Neural crest cell (in vitro differentiated cells): ENCODE measurements at places on chromosomes 4 and X.

- H3K4me1 ChIP-seq = no peaks in the 10 kb centered on the region
- no peaks in the 10 kb centered on the region for H3K27me3 ChIP-seq
- no peak for DNase-seq
- no peak overlapping the region for H3K27ac ChIP-seq
- H3K4me3 ChIP-seq = no peak overlapping the region
- no peaks in the 10 kb centered on the region for H3K36me3 ChIP-seq
Observed at GRCh38 chr4:166527500-166527899, 654.5 kb downstream of the TLL1 start.

GRCh38 chrX:98357146-98357545 lies 1473.4 kb downstream of the RPA4 start:
- no peak overlapping the region for H3K27ac ChIP-seq
- peaks cover 6% of the 10 kb centered on the region for H3K36me3 ChIP-seq
- no peak overlapping the region for H3K4me3 ChIP-seq

- H3K4me1 ChIP-seq = peaks cover 49% of the 10 kb centered on the region
- no peaks in the 10 kb centered on the region for H3K27me3 ChIP-seq
- no peaks in the 10 kb centered on the region for H3K36me3 ChIP-seq
- peak overlapping the region; percentile 70 for H3K4me3 ChIP-seq
- no peak for DNase-seq
Observed at GRCh38 chr4:113293043-113293560, 243.6 kb downstream of the ANK2 start.

GRCh38 chr4:113708250-113708649 lies 53.3 kb downstream of the CAMK2D start:
- no peaks in the 10 kb centered on the region for H3K4me1 ChIP-seq
- H3K36me3 ChIP-seq = no peaks in the 10 kb centered on the region
- H3K27ac ChIP-seq = no peak overlapping the region
- H3K27me3 ChIP-seq = no peaks in the 10 kb centered on the region
- no peak overlapping the region for H3K4me3 ChIP-seq
- no peak for DNase-seq

DNA sequence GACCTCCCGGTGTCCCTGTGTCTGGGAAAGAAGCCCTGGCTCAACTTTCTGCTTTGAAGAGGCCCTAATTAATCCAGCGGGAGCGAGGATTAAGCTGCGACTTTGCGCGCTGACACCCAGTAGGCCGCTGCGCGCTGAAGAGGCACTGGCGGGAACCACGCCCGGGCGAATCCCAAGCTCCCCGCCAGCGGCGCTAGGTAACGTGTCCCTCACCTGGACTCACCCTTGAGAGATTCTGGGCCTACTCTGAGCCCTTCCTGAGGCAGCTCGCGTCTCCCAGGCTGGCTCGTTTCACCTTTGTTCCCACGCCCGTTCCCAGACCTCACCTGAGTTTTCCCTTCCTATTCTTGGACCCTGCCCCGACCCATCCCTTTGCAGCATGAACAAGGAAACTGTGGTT lies 616 bp upstream of the KLHL34 start:
- no peak overlapping the region for H3K27ac ChIP-seq
- no peak for DNase-seq
- H3K36me3 ChIP-seq = peaks cover 9% of the 10 kb centered on the region
- H3K4me1 ChIP-seq = no peaks in the 10 kb centered on the region

DNA sequence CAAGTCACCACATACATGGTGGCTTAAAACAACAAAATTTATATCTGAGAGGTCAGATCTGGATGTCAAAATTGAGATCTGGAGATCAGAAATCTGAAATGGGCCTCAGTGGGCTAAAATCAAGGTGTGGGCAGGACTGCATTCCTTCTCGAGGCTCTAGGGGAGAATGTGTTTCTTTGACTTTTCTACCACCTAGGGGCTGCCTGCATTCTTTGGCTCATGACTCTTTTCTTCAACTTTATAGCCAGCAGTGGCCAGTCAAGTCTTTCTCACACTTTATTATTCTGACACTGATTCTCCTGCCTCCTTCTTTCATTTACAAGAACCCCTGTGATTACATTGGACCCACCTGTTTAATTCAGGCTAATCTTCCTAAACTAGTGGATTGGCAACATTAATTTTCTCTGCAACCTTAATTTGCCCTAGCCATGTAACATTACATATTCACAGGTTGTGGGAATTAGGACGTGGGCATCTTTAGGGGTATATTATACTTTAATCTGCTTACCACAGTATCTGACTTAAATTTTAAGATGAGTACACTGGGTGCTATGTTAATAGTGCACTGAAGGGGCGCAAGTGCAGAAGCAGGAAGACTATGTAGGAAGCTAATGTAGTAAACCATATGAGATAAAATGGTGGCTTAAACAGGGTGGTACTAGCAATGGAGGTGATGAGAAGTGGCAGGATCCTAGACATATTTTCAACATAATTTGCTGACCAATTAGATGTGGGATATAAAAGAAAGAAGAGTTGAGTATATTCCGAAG lies 188.0 kb downstream of the SLC4A4 start:
- no peak overlapping the region for H3K4me3 ChIP-seq
- H3K27me3 ChIP-seq = no peaks in the 10 kb centered on the region
- H3K4me1 ChIP-seq = no peaks in the 10 kb centered on the region
- no peak overlapping the region for H3K27ac ChIP-seq
- DNase-seq = no peak

GRCh38 chr4:168514249-168514852 lies 17.5 kb downstream of the PALLD start:
- no peak overlapping the region for H3K4me3 ChIP-seq
- H3K27me3 ChIP-seq = no peaks in the 10 kb centered on the region
- no peaks in the 10 kb centered on the region for H3K4me1 ChIP-seq
- H3K27ac ChIP-seq = no peak overlapping the region
- no peaks in the 10 kb centered on the region for H3K36me3 ChIP-seq

- H3K27me3 ChIP-seq = no peaks in the 10 kb centered on the region
- H3K36me3 ChIP-seq = no peaks in the 10 kb centered on the region
- H3K4me3 ChIP-seq = no peak within 1 kb of the TSS
- DNase-seq = no peak
- H3K27ac ChIP-seq = no peak within 1 kb of the TSS
Observed at GRCh38 chr4:99435154-99435553, at the start of gene ADH7. ADH7 (minus strand) TSS chr4:99435342; CDS start chr4:99435233, 109 bp downstream.

DNA sequence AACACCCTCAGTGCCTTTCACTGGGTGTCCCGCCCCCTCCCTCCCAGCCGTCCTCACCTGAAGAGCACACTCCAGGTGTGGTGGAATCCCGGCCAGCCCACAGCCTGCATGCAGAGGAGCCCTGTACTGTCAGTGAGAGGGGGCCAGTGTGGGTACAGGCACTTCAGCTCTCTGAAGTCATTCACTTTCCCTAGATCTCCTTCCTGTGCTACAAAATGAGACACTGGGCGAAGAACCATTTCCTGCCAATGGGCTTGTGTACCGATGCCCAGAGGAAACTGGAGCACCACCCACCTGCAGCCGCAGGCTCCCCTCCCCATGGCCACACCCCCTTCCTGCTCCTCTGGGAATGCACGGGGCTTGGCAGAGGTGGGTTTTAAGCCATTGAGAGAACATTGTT lies 73.9 kb upstream of the C4orf50 start:
- peaks cover 9% of the 10 kb centered on the region for H3K27me3 ChIP-seq
- DNase-seq = no peak
- no peaks in the 10 kb centered on the region for H3K36me3 ChIP-seq
- no peak overlapping the region for H3K27ac ChIP-seq
- no peak overlapping the region for H3K4me3 ChIP-seq
- H3K4me1 ChIP-seq = peaks cover 17% of the 10 kb centered on the region

DNA sequence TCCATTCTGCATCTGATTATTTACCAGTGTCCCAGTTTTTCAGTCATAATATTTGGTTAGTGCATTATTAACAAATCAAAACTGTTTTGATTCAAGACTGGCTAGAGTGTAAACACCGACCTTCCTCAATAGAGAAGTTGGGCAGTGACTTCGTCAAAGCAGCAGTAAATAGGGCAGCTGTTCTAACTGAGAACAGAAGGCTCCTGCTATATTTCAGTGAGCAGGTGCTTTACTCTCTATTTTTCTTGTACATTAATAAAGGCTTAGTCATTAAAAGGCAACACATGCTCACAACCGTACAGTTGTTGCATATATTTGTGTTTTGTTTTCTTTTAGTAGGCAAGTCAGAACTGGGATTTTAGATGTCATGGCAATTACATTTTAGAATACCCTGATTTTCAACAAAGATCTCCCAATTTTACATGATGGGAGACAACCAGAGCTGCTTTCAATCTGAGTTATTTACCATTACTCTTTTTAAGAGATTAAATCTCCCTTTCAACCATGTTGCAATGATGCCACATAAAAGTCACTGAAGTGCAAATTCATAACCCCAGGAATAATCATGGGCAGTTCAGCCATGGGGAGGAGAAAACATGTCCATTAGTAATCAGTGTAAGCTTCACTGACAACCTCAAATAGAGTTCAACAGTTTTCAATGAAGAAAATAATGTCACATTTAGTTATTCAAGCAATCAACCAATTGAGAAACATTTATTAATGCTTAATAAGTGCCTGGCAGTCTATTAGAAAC lies 233.3 kb downstream of the NDST4 start:
- no peak overlapping the region for H3K27ac ChIP-seq
- no peak overlapping the region for H3K4me3 ChIP-seq
- DNase-seq = no peak

DNA sequence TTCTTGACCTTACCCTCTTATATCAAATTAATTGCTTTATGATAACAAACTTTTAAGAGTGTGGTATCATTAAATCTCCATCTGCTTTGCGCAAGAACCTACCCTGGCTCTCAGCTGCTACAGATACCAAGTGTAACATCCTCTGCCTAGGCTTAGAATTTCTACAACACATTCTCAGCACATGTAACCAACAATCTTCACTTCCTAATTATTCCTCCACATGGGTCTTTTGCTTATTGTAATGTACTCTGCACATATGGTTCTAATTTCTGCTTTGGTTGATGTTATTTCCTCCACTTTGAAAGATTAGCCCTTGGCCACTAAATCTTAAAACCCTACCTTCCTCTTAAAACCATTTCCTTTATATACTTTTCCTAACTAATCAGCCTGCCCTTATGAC lies 242.4 kb downstream of the ARHGAP24 start:
- H3K36me3 ChIP-seq = no peaks in the 10 kb centered on the region
- H3K27me3 ChIP-seq = no peaks in the 10 kb centered on the region
- no peak for DNase-seq
- H3K27ac ChIP-seq = no peak overlapping the region

DNA sequence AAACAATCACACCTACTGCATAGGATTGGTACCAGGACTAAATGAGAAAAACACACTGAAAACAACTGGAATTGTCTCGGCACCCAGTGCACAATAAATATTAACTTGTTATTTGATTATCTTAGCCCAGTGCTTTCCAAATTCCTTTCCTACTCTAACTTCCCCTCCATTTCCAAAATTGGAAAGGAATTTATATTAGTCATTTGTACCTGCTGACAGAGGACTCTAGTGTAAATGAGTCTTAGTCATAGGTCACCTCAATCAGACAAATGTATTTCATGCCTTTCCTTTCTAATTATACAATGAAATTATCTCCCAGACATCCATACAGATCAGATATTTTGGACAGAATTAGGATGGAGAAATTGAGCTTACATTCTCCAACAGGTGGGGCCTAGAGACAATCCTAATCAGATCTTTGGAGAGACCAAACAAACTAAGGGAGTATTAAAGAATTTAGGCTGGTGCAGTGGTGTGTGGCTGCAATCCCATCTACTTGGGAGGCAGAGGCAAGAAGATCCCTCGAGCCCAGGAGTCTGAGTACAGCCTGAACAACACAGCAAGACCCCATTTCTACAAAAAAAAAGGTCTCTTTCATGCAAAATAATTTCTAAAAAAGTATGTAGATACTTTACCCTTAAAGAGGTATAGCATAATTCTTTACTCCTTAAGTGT lies 10.1 kb downstream of the SH3D19 start:
- H3K4me1 ChIP-seq = peaks cover 27% of the 10 kb centered on the region
- DNase-seq = no peak
- no peak overlapping the region for H3K4me3 ChIP-seq
- peaks cover 3% of the 10 kb centered on the region for H3K36me3 ChIP-seq

DNA sequence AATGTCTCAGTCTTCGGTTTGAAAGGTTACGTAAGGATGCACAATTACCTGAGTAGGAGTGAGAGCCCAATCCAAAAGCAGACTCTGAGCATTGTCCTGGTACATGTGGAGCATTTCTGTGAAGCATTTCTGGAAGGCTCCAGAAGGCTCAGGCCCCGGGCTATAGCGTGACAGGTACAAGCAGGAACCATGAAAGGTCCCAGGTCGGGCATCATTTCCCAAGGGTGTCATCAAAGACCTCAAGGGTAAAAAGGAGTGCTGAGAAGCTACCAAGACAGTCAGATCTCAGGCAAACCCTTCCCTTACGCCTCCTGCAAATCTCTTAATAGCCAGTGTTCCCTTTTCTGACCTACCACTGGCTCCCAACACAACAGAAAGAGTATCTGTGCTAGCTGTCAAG lies 30.8 kb downstream of the GPC4 start:
- DNase-seq = no peak
- no peaks in the 10 kb centered on the region for H3K36me3 ChIP-seq
- H3K27me3 ChIP-seq = no peaks in the 10 kb centered on the region
- peaks cover 44% of the 10 kb centered on the region for H3K4me1 ChIP-seq
- H3K4me3 ChIP-seq = no peak overlapping the region
- no peak overlapping the region for H3K27ac ChIP-seq

GRCh38 chr4:71050809-71051208 lies 57.4 kb downstream of the DCK start:
- no peak for DNase-seq
- H3K4me3 ChIP-seq = no peak overlapping the region
- H3K27ac ChIP-seq = no peak overlapping the region
- no peaks in the 10 kb centered on the region for H3K4me1 ChIP-seq

DNA sequence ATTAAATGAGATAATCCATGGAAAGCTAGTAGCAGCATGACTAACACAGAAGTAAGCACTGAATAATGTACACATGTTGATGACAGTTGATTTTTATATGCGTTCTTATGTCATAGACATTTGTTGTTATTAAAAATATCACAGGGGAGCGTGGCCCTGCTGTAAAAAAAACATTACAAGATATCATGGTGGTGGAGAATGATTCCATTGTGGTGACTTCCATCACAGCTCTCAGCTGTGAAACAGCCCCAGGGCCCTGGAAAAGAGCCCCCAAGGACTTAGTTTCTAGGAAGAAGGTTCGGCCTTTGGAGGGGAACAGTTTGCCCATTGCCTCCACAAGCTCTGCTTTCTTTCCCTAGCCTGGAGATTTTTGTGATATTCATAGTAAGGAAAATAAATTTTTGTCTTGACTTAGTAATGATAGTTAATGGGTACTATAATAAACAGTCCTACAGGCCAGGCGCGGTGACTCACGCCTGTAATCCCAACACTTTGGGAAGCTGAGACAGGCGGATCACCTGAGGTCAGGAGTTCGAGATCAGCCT lies 49.9 kb downstream of the FAM114A1 start:
- DNase-seq = no peak
- H3K4me1 ChIP-seq = no peaks in the 10 kb centered on the region
- H3K27me3 ChIP-seq = no peaks in the 10 kb centered on the region
- H3K27ac ChIP-seq = no peak overlapping the region
- no peak overlapping the region for H3K4me3 ChIP-seq
- peaks cover 6% of the 10 kb centered on the region for H3K36me3 ChIP-seq

DNA sequence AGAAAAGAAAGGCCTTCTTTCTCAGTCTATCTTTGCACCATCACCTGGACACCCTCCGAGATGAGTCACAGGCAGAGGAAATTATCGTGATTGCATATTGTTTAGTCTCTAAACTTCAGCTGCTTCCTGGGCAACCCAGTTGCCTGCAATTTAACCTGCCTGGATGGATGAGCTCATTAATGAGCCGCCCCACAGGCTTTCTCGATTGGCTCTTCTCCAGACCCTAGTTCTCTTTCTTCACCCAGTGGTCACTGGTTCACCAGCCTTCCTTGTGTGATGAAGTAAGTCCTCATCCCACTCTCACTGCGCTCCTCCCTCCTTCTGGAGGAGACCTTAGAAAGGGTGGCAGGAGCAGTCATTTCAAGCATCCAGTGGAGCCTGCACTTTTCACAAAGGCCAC lies 94.4 kb downstream of the SOWAHB start:
- H3K27ac ChIP-seq = peak overlapping the region; percentile 36
- DNase-seq = no peak
- peaks cover 9% of the 10 kb centered on the region for H3K36me3 ChIP-seq
- no peaks in the 10 kb centered on the region for H3K27me3 ChIP-seq
- H3K4me3 ChIP-seq = no peak overlapping the region
